Astrocyte of the cerebellum (primary cell): ENCODE measurements at places on chromosomes 2 and 18.

DNA sequence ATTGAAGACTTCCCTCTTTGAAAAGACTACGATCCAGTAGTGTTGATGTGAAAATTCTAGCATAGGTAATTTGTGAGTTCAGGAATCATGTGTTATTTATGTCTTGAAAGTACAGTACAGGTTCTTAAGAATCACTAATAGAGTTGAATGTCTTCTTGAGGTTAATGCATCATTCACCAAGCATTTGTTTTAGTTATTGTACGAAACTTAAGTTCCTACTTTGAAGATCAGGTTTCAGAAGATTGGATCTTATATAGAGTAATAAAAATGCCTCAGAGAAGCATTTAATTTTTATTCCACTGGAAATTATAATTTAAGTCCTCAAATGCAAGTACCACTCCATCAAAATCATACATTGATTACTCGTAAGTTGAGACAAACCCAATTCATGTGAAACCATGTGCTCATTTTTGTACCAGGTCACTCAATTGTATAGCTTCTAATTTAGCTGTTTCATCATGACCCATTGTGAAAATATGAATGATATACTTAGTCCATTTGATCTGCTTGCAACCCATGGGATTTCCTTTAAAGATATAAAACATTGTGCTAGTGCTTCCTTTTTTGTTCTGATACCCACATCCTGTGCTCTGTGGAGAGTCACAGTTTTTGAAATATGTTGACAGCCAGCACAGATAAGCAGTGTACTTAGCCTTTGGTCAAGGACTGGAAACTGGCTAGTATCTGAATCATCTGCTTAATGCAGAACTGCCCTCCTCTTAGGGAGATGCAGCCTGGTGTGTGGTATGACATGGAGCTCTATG, 22.5 kb upstream of the RAB27B start:
- DNase-seq = no peak

DNA sequence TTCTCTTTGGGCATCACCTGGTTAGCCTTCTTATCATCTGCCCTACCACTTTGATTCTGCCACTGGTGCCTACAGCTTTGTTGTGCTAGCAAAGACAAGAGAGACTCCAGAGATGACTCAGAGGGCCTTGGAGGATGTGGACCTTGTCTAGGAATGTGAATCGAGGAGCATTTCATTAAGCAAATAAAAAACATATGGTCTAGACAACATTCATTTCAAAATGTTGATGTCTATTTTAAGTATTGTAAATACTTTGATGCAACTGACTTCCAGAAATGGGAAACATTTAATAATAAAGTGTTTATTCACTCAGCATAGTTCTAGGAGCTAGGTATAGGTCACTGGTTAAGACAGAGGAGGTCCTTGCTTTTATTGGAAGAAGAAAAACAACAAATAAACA, 195.5 kb downstream of the CDCA7 start:
- DNase-seq = no peak

DNA sequence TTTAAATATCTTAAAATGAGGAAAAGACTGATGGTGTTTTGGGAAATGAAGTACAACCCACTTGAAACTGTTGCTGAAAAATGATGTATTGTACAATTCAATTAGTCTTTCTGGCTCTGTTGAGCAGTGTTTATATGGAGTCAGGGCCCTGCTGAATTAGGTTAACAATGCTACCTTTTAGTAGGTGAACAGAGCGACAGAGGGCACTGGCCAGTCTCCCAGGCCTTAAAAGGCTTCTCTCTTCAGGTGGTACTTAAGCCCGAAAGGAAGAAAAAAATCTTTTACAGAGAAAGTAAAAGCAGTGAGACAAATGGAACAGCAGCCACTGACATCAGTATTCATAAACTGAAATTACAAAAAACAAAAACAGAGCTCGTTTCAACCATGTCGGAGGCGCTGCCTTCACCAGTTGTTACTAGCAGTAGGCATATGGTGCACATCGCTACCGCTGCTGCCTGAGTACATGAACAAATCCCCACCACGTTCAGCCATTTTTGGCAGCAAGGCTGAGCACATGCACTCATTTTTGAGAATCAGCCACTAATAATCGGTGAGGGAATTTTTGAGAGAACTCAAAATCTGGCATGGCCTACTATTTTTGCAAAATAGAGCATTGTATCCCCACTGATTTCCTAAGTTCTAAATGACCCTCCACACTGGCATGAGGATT, 91.8 kb downstream of the PLEKHM3 start:
- DNase-seq = no peak

- no peak for DNase-seq
Measured at GRCh38 chr2:165678882-165679281, 115.2 kb downstream of the GALNT3 start.

GRCh38 chr2:215668378-215668775, 232.5 kb upstream of the FN1 start:
- DNase-seq = no peak

DNA sequence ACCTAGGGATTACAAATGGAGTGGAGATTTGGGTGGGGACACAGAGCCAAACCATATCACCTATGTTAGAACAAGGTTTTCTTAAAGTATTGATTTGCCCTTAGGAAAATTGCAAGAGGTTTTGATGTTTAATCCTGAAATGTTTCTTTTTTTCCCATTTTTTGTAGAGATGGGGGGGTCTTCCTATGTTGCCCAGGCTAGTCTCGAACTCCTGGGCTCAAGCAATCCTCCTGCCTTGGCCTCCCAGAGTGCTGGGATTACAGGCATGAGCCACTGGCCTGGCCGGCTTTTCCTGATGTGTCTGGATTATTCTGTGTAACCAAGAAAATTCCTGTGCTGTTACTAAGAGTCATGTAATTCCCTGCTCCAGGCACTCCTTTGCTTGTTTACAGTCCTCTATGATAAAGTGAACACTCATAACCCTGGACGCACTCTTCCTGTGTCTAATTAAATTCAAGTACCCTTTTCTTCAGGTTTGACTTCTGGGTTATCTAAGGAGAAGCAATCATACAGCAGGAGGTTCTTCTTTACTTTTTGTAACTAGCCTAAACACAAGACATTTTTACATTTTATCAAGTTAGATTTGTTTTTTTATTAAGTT, 15.0 kb upstream of the CTDP1 start:
- DNase-seq = no peak

DNA sequence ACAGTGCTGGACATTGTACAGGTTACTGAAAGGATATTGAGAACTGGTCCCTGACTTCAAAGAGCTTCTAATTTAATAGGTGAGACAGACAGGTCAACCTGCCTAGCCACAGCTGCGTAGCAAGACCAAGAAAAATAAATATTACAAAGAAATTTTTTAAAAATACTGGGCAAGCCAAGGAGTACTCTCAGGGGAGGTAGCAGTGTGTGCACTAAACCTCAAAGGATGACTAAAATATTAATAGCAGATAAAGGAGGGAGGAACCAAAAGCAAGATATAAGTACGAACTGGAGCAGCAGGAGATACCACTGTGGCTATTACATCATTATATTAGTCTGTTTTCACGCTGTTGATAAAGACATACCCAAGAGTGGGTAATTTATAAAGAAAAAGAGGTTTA, 14.9 kb downstream of the SCG2 start:
- no peak for DNase-seq

GRCh38 chr2:217299590-217299989, 439.7 kb upstream of the TNP1 start:
- no peak for DNase-seq

DNA sequence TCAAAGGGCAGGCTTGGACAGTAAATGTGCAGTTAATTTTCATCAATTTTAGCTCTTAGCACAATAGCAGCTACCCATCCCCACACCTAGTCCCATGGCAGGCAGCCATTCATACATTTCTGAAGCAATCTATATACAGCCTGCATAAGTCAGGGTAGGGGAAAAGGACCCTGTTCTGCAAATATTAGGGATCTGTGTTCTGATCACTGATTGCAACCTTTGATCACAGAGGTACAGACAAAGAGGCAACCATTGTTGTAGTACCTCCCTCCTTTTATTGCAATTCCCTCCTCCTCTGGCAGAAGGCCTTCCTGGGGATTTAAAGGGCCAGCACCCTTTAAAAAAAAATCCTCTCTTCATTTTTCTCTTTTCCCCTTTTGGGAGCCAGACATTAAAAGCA, 58.3 kb downstream of the KANSL1L start:
- no peak for DNase-seq

- DNase-seq = peak; percentile 66
Measured at GRCh38 chr2:183614799-183615435, 490.7 kb downstream of the NUP35 start.

DNA sequence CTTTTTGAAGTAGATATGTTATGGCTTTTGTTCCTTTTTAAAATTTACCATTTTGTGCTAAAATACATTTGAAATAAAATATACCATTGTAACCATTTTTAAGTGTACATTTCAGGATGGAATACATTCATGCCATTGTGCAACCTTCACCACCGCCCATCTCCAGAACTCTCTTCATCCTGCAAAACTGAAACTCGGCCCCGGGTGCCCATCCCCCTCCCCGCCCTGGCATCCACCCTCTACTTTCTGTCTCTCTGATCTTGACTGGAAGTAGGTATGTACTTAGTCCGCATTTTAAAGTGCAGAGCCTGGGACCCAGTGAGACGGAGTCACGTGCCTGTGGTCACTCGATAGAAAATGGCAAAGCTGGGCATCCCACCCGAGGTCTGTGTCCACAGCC, 45.6 kb downstream of the DIPK1C start:
- no peak for DNase-seq

GRCh38 chr2:143696651-143697050, 567.4 kb downstream of the ARHGAP15 start:
- DNase-seq = no peak

- DNase-seq = peak; percentile 63
Measured at GRCh38 chr2:226213717-226214116, 585.9 kb downstream of the IRS1 start.

GRCh38 chr2:131027566-131028528, 65.4 kb downstream of the FAM168B start:
- DNase-seq = no peak

DNA sequence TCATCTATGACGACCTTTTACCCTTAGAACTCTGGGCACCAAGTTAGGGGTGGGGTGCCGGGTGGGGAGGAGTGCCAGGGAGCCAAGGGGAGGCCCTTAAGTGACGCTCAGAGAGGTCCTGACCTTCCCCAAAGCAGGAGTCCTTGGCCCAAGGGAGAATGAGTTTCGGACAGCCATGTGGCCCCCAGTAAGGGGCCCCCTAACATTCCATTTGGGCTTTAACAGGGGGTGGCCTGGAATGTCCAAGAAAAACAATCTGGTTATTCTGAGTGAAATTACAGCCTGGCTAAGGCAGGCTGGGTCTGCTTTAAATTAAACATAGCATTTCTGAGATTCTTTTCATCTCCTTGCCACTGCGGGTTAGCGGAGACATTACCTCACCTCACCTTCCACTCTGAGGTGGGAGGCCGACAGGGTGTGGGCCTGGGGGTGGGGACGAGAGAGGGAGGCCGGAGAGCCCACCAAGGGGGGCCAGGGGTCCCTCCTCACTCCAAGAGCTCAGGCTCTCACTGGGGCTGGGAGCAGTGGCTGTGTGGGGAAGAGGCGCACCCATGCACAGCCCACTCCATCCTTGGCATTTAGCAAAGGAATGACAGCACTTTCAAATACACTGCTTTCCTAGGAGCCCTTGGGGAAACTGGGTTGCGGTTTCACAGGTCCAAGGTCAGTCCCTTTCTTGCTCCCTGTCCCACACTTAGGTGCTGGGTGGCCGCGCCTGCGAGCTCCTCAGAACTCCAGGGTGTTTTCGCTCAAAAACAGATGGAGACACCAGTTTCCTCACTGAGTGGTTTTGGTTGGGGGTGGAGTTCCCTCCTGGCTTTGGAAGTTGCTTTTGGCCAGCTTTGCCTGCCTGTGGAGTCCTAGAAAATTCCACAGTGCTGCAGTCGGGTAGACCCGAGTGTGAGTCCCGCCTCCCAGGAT, 107.4 kb downstream of the POLR1A start:
- DNase-seq = peak; percentile 61
